ELF-1 (cell line): ENCODE measurements at places on chromosomes 1 and 21.

GRCh38 chr1:10935724-10936123, 76.7 kb upstream of the TARDBP start:
- no peak for DNase-seq

GRCh38 chr1:206534552-206534951, 27.2 kb downstream of the RASSF5 start:
- DNase-seq, result no peak

GRCh38 chr1:86472767-86473166, 4.0 kb downstream of the CLCA1 start:
- no peak for DNase-seq

- DNase-seq, result no peak
Observed at GRCh38 chr1:46682064-46682463, 10.4 kb downstream of the TEX38 start.

DNA sequence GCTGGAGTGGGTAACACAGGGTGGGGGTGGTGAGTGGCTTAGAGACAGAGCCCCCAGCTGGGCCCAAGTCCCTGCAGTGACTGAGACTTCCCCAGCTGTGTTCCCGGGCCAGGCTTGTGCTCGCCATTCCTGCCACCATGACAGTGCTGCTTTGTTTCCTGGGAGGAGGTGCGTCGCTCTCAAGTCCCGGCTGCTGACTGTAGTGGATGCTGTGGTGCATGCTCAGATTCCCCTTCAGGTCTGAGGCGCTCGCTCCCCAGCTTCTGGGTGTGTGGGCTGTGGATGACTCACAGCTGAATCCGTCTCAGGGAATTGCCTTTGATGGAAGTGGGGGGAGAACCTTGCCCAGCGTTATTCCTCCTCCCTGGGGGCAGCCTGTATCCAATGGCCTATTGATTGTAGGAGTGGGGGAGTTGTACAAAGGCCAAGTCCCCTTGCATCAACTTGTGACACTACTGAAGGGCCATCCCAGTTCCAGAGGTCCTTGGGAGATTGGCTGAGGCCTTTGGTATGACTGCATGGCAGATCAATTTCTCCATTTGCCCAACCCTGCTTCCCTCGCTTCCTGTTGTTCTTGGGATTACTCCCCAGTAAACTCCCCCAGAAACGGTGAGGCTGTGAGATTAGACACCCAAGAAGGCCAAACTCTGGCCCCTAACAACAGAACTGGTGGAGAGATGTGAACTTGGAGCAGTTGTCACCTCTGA, 17.8 kb upstream of the POU3F1 start:
- peak; percentile 53 for DNase-seq

DNA sequence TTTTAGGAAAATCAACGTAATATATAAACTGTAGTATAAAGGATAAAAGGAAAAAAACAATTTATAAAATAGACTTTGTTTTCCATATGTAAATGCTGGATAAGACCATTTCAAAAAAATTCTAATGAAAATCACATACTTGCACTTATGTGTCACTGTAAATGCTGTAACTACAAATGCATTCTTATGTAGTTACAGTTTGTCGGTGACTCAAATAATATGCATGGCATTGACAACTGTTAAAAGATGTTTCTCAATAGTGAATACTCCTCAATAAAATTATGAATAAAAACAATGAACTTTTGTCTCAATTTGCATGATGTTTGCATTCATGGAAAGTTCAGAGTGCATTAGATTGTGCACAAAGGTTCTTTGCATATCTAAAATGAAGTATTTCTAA, 614.0 kb upstream of the CHRM3 start:
- no peak for DNase-seq

- peak; percentile 50 for DNase-seq
Observed at GRCh38 chr1:23554127-23554480, 5.2 kb downstream of the ID3 start.

- DNase-seq, result no peak
Observed at GRCh38 chr1:21052034-21052433, 124.7 kb downstream of the EIF4G3 start.

GRCh38 chr1:189775343-189775742, 702.3 kb downstream of the BRINP3 start:
- DNase-seq, result no peak

- no peak for DNase-seq
Observed at GRCh38 chr1:243977094-243977493, 74.0 kb upstream of the ZBTB18 start.

DNA sequence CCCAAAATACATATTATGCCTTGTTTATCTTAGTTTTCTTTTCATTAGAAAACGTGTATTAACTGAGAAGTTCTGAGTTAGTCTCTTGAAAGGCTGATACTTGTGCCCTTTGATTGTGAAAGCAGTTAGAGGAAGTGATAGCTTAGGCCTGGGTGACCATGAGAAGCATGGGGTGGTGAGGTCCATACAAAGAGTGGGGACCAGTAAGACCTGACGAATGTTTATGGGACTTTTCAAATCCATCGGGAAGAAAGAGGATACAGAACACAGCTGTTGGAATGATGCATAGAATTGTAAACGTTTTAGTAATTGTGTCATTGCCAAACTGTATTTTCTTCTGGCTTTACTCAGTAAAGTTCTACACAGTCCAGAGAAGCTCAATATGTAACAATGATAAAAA, 259.8 kb downstream of the LMO4 start:
- DNase-seq, result no peak

GRCh38 chr1:48016515-48016914, 19.3 kb upstream of the TRABD2B start:
- no peak for DNase-seq

- DNase-seq, result peak; percentile 30
Observed at GRCh38 chr1:101452825-101453224, 216.0 kb downstream of the S1PR1 start.

DNA sequence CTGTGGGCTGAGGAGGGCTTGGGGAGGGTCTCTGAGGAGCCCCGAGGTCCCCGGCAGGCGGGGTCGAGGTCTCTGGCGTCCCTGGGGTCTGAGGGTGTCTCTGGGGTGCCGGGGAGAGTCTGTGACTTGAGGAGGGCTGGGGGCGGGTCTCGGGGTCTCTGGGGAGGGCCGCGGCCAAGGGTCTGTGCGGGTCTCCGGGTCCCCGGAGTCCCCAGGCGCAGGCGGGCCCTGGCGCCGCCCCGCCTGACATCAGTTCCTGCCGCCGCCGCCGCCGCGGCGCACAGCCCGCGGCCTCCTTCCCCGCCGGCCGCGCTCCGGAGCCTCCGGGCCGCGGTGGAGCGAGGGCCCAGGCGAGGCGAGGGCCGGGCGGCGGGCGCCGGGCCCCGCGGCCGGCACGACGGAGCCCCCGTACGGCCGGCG, at the start of gene PLEKHM2:
Gene PLEKHM2, plus strand, starts transcription at position 279 of the 420 bp plus-strand sequence. CDS start 239 bp downstream, outside the sequence.
- no peak for DNase-seq

DNA sequence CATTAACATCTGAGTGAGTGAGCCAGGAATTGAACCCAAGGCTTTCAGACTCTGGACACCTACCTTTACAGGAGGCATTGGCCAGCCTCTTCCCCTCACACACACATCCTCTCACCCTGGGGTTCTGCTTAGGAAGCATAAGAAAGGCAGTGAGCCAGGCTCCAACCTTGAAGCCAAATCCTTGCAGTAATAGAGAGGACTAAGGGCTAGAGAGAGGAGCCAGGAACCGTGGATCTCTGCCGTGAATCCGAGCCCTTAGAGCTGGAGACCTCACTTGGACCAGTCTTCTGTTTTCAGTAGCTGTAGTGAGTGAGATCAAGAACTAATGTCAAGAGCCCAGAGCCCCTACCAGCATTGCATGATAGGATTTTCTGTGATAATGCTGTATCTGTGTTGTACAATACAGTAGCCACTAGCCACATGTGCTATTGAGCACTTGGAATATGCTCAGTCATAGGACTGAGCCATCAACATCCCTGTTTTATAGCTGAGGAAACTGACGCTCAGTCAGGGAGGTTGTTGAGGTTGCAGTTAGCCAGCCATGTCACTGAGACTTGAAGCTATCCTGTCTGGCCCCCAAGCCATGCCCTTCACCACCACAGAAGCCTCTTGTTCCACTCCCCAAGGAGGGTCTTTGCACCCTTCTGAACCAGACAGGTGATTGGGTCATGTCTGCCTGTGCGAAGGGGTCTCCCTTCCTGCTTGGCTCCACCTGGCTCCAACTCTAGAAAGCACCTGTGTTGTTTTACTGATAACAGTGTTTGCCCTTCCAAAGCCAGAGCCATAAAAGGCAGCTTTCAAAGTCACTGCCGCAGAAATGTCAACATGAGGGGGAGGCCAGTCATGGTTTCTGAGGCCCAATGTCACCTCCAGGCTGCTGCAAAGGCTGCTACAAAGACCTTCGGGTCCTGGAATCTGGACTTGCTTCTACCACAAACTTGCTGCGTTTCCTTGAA, 101.1 kb upstream of the JUN start:
- DNase-seq, result no peak

DNA sequence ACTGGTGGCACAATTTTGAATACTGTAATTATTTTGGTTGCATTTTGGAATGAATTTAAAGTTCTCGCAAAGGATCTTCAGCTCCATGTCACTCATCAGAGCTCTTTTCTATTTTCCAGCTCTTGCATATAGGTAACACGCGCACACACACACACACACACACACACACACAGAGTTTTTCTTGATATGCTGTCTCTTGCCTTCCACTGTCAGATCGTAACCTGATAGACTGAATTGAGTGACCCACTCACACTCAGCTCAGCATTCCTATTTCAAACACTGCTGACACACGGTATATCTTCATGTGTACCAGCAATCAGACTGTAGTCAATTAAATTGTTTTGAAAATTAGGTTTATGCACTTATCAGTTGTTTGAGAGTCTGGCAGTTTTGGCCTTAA, 214.1 kb downstream of the PBX1 start:
- DNase-seq, result no peak

DNA sequence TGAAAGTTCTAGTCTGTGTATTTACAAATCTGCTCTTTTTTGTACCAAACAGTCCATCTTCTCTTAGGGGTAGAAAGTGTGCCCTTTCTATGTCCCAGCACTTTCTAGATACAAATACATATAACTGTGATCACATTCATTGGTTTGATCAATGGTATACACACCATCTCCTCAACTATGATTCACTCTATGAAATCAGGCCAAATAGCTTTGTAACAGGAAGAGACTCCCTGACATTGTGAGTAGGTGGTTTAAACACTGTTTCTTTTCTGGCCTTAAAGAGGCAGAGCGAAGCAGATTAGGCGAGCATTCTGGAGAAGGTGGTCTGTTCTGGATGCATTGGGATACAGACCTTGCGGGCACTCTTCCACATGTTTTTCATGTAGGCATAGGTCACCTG, 39.3 kb upstream of the EXOSC10 start:
- no peak for DNase-seq

GRCh38 chr1:20472860-20473711, 12.9 kb downstream of the CAMK2N1 start:
- DNase-seq, result peak; percentile 84

DNA sequence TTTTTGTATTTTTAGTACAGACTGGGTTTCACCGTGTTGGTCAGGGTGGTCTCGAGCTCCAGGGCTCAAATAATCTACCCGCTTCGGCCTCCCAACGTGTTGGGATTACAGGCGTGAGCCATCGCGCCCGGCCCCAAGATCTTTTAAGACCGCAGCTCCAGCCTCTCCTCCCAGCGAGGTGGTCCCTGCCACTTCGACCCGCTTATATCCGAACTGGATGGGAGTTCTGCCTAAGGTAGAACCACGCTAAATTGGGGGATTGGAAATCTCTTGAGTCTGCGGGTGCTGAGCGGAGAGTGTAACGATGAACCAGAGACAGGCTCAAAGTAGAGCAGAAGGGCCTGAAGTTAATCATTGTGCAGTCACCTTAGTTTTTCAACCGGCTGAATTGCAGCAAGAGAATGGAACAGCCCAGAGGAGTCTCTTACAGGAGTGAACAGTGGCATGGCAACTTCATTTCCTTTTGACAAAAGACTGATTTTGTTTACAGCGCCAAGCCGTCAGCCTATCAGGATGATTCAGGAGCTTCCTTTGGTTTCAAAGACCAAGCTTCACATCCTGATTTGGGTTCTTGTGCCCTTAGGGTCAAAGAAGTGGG, 726 bp upstream of the CYB5R1 start:
- peak; percentile 53 for DNase-seq

DNA sequence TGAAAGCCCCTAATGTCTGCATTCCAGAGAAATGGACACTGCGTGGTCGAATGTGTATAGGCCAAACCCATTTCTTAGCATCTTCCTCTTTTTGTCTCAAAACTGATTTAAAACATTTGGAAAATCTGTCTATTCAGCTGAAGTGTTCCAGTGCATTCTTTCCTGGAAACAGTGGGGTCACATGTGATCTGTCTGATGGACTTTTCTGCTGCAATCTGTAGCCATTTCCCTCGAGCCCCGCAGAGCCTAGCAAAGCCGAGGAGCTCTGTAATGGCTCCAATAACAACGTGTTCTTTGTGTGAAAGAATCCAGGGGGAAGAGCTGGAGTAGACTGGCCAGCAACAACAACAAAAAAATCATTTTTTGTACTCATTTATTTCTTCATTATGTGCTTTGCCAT, 329.3 kb downstream of the BARHL2 start:
- no peak for DNase-seq

- no peak for DNase-seq
Observed at GRCh38 chr1:106897976-106898375, 158.5 kb upstream of the PRMT6 start.

DNA sequence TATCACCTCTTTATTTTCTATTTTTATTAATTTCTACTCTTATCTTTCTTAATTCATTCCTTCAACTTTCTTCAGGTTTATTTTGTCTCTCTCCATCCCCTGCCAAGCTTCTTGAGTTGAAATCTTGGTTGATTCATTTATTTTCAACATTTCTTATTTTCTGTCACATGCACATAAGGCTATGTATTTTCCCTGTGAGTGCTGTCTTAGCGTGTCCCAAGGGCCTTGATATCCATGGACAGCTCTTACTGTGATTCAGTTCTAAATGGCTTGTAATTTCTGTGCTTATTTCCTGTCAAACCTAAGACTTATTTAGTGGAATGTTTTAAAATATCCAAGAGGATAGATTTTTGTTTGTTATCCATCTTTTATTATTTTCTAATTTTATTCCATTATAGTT, 36.8 kb upstream of the SCAF4 start:
- DNase-seq, result no peak

- no peak for DNase-seq
Observed at GRCh38 chr1:172653015-172653709, 5.7 kb upstream of the FASLG start.

- no peak for DNase-seq
Observed at GRCh38 chr21:32947736-32948135, 78.0 kb upstream of the OLIG2 start.

DNA sequence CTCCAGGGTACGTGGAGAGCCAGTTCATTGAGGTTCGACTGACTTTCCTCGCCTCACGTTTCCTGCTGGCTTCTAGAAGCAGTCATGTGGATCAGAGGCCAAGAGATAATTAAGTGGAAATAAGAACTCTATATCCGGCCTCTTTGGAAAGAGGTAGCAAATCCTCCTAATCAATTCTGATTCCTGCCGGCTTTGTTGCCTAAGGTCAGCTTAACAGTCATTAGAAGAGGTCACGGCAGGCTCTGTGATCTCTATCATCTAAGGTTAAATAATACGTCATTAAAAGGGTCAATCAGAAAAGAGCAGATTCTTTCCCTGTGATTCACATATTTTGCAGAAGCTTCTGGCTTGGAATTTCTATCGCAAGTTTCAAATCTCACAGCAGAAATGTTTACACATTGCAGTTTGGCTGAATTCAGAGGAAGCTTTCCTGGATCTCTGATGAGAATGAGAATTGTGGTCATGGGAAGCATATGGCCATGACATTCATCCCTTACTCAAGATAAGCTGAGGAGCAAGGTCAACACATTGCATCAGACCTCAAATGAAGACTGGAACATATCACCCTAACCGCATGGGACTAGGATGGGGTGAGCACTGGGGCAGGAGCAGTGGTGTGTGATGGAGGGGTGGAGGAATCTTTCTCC, 189.4 kb downstream of the PBX1 start:
- DNase-seq, result peak; percentile 23

GRCh38 chr1:97938285-97938642, 17.4 kb upstream of the DPYD start:
- DNase-seq, result no peak
